NCI-H1694 treated with DMSO at 0.1 percent for 48 hours (cell line): ENCODE measurements at places on chromosomes 7 and 10.

- DNase-seq = peak; percentile 48
These were observed 759 bp downstream of the FGFBP3 start for GRCh38 chr10:91908337-91909116.

DNA sequence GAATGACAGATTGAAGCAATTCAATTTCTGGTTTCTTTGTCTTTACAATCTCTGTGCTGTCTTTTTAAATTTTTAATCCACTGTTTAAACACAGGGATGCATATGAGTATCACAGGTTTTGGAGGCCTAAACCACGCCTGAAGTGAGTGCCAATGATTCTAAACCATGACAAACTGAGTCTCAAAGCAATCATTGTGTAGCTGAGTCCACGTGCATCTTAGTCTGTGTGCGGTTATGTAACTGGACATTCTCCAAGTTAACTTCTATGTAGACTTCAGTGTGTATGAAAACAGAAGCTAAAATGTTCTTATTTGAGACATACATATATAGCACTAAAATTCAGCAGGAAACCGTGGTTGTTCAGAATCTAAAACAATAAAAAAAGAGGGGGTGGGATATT lies 79.3 kb upstream of the ST8SIA6 start:
- no peak for DNase-seq

- no peak for DNase-seq
These were observed 6.2 kb upstream of the TMEM243 start for GRCh38 chr7:87225696-87226095.

- no peak for DNase-seq
These were observed 217.8 kb upstream of the AGK start for GRCh38 chr7:141333459-141333858.

- DNase-seq = no peak
These were observed 240.2 kb downstream of the ADAM12 start for GRCh38 chr10:126147866-126148587.

- DNase-seq = peak; percentile 28
These were observed 39.2 kb downstream of the CAMK2B start for GRCh38 chr7:44286182-44286617.

GRCh38 chr10:129779126-129780111 lies 184.7 kb downstream of the EBF3 start:
- no peak for DNase-seq

- DNase-seq = no peak
These were observed 32.2 kb downstream of the MRPS33 start for GRCh38 chr7:140982508-140982907.

DNA sequence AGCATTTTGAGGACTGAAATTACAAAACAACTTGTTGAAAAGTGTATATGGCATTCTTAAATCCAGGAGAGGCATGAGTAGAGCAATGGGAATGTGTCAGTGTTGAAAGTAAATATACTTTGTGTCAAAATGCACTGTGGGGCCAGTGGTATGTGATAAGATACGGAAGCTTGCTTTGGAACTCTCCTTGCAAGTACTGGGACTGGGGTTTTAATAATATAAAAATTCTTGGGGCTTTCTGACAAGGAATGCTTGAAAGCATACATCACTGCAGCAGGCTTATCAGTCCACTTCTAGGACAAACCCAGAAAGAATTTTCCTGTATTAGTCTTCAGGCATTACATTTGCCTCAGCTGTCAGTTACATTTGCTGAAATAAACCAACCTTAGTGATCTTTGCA lies 472.8 kb upstream of the FZD8 start:
- no peak for DNase-seq

GRCh38 chr7:14988941-14989340 lies 86.4 kb upstream of the DGKB start:
- no peak for DNase-seq

DNA sequence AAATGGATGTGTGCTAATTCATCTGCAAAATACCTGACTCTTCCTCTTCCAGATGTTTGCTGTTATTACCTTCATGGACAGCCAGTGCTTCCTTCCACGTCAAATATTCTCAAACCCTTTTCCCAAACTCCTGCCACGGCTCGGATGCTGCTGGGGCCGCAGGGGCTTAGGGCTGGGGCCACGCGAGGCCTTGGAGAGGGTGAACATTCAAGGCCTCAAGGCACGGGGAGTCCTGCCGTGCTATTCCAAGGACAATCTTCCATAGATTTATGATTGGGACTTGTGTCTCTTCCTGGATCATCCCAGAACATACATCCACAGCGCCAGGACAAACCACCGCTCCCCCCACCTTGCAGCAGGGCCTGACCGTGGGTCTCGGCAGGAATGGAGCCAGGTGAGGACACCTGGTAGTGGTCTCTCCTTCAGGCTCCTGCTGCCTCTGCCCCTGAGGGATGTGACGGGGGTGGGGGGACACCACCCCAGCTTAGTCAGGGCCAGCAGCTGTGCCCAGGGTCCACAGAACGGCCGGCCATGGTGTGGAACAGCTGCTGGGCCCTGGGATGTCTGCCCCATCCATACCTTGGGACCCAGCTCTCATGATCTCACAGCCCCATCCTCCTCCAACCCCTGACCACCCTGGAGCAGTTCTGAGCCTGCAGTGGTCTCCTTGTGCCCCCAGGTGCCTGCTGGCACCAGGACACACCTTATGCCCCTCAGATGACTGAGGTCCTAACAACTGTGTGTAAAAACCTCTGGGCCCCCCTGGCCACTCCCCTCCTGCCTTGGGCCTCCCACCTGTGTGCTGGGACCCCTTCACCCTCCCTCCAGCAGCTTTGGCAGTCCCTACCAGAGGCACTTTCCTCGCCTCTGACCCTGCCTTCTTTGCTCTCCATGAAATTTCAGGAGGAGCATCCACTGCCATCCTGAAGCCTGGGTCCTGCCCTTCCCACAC lies 16.7 kb downstream of the VIPR2 start:
- no peak for DNase-seq

- no peak for DNase-seq
These were observed 117.2 kb downstream of the CUX1 start for GRCh38 chr7:101934618-101935017.

DNA sequence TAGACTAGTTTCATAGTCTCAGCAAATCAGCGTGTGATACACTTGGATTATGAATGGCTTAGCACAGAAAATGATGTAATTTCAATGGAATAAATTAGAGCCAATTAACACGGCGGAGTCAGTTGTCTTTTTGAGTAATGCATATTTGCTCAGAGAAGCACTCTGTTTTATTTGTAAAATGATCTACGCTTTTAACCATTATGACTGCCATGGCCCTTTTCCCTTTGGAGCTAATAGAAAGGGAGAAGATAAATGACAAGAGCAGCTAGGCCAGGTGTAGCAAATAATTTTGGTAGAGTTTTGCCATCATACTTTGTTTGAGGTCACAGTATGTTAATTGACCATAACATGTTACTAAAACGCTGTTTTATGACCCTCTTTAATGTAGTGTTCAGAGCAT lies 86.8 kb downstream of the GPR158 start:
- no peak for DNase-seq

GRCh38 chr7:11221984-11222383 lies 248.3 kb downstream of the PHF14 start:
- no peak for DNase-seq

DNA sequence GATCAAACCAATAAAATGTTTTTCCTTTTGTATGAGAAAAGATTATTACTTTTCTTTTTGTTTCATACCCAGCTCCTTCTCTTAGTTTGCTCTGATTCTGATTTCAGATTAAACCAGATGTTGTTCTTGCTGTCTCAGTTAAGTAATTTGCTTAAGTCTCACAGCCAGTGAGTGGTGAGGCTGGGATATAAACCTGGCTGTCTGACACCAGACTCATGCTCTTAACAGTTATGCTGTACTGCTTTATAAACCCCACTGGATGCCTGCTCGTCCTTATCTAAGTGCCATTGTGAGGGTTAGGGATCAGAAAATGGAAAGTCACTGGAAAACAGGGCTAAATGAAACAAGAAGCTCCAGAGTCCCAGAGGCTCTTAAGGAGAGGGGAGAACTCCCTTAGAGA lies 24.3 kb downstream of the GARS1 start:
- no peak for DNase-seq

- no peak for DNase-seq
These were observed 55.6 kb downstream of the CLIP2 start for GRCh38 chr7:74344786-74345185.

GRCh38 chr10:129660569-129660968 lies 193.5 kb downstream of the MGMT start:
- no peak for DNase-seq

- DNase-seq = no peak
These were observed 28.7 kb downstream of the PRSS2 start for GRCh38 chr7:142799437-142799835.

DNA sequence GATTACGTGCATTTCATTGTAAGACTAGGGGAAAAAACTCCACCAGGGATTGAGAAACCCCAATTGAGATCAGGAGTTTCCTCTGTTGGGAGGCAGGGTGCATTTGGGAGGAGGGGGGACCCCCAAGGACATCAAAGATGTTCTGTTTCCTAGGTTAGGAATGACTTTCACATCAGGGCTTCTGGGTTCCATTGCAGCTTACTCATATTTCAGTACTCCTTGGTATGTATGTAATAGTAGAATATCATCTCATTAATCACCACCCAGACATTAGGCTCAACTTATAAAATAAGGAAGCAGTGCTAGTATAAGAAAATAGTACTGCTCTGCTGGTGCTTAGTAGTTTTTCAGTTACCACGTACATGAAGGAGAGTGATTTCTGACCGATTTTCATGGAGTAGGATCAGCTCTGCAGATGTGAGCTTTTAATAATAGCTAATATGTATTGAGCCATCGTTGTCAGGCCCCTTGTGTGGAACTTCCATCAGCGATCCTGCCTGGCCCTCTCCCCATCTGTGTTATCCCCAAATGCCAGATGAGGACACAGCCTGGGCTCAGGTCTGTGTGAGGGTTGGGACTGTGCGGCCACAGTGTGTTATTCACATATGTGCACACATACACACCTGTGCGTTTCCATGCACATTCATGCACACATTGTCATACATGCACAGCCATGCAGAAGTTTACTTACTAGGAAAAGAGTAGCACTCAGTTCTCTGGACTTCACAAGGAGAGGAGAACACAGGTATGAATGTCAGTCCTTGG lies 23.5 kb downstream of the UPP1 start:
- DNase-seq = no peak

DNA sequence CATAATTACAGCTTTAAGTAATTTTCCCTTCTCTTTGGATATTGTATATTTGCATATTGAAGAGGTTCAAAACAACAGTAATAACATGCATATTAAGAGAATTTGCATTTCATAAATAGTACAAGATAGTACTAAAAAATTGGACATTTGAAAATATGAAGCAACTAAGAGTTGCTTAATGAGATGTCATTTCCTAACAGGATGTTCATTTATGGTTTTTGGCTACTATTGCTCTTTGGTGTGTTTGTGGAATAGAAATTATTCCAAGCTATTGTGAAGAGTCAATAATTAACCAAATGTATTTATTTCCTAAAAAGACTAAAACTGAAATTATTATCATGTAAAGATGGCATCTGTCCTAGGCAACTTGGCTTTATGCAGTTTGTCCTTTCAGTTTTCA lies 4.1 kb upstream of the SGCE start:
- DNase-seq = no peak

DNA sequence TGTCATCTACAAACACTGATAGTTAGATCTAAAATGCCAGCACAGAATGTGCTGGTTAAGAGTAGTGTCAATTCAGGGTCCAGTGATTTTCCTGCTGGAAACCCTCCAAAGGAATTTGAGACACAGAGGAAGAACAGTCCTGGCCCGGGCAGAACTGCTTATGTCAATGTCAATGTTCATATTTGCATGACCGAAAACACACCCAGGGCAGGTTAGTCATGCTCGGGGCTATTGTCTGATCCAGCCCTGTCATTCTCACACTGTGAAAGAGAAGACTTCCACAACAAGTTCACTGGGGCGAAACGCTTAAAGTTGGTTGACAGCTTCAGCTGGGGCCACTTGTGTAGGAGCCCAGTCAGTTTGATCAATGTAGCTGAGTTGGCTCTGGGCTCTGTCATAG lies 139.3 kb downstream of the C1GALT1 start:
- no peak for DNase-seq

DNA sequence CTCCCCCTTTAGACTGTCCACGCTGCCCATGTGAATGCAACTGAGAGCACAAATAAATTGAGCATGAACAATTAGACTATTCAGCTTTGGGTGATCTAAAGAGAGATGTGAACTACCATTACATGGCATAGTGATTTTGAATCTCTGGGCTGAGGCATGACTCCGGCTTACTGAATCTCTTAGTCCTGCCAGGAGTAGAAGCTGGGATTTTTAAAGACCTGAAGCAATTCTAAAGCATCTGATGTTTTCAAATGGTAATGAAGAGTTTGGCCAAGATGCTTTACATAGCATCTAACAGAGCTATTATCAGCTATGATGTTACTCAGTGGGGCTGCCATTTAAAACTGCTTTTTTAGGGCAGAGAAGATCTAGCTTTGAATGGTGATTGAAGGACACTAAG lies 1059.1 kb downstream of the SORCS3 start:
- no peak for DNase-seq

DNA sequence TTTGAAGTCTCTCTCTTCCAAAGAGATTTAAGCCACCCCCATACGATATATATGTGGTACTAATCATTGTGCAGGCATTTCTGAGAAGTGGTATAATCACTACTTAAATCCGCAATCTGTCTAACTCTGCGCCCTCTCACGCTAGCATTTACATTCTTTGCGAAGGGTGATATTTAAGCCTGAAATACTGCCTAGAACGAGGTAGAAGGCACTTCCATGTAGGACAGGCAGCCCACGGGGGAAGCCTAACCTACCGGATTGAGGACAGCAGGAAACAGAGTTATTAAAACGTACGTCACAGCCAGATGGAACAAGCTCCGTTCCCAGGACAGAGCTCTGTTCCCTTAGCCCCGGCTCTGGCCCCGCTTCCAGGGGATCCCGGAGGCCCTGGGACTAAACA lies 59.3 kb upstream of the ECHDC3 start:
- DNase-seq = no peak

DNA sequence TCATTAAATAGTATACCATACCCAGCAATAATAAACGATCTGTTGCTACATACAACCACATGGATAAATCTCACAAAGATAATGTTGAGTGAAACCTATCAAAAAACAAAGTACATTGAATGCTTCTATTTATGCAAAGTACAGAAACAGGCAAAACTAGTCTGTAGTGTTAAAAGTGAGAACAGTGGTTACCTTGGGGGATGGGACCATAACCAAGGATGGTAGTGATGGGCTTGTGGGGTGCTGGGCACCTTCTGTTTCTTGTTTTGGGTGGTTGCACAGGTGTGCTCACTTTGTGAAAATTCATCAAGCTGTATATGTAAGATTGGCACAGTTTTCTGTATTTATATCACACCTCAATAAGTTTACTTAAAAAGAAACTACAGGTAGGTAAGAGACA lies 105.7 kb downstream of the ATE1 start:
- DNase-seq = no peak

- no peak for DNase-seq
These were observed 239.5 kb downstream of the PLXNA4 start for GRCh38 chr7:132336797-132337196.

GRCh38 chr10:27504808-27505460 lies 830 bp downstream of the RAB18 start:
- DNase-seq = no peak

- DNase-seq = no peak
These were observed 523.2 kb upstream of the IGFBP3 start for GRCh38 chr7:46444256-46444655.

GRCh38 chr7:112487457-112488263 lies 6.9 kb downstream of the LSMEM1 start:
- DNase-seq = no peak

- DNase-seq = no peak
These were observed 13.7 kb upstream of the MAP3K8 start for GRCh38 chr10:30420266-30420665.
